ENCODE measurements at places on chromosomes 12 and 14.

DNA sequence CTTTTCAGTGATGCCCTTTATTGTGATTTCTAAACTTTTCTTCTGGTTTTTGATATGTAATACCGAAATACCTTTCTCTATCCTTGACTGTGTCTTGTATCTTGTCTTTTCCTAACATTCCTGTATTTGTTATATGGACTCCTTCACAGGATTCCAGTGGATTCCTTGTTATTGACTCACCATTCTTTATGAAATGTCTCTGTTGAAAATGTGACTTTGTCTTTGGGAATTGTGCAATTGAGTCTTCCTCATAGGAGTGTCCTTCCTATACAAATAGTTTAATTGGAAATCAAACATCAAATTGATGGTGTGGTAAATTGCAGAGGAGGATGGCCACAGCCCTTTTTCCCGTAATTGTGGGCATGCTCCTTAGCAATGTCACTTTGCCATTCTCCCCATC is 296.6 kb upstream of the KITLG start:
- DNase-seq, result no peak

- no peak for DNase-seq
These were observed 16.2 kb upstream of the MYL2 start for GRCh38 chr12:110936367-110937103.

- no peak for DNase-seq
These were observed 16.3 kb downstream of the YAF2 start for GRCh38 chr12:42221726-42222125.

- DNase-seq, result no peak
These were observed 162.6 kb upstream of the PLEKHG7 start for GRCh38 chr12:92539976-92540781.

DNA sequence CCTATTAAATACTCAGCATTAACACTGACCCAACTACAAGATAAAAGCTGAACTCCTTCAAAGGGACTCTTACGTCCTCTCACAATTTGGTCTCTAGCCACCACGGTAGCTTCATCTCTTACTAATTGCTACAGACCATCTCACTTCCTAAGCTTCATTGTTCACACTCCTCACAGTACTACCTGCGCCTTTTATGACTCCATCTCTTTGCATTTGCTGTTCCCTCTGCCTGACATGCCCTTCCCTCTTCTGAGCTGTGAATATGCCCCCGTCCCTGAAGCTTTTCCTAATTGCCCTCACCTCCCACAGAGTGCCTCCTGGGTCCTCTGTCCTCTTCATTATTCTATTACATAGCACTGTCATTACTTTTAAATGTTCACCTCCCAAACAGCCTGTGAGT is 2.5 kb downstream of the EEA1 start:
- no peak for DNase-seq

DNA sequence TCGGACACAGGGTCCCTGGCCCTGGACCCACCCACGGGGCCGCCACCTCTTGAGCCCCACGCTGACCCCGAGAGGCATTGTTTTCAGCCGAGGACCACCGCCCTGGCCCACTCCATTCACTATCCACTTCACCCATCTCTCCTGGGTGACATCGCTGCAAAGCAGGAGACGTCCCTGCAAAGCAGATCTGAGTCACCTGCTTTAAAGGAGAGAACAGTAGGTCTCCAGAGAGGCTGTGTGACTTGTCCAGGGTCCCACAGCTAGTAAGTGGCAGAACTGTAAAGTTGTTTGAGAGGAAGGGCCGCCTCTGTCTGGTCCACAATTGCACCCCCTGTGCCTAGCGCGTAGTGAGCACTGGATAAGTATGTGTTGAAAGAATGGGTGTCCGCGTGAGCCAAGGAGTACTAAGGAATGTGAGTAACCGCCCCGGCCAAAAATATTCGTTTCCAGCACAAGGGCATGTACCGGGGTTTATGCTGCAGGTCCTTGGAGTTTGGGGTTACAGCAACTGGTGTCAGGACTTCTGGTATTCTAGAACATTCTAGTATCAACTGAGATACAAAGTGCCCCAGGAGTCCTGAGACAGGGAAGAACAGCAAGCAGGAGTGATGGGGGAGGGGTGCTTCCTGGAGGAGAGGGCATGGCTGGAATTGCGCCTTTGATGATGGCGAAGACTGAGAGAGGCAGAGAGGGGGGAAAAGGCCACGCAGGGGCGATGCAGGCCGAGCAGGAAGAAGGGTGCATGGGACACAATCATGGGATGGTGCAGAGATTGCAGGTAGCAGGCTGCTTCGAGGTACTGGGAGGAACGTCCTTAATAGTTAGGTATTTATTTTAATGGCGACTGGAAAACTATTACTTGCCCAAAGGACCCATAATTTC is 91.1 kb downstream of the SCARB1 start:
- DNase-seq, result no peak
